ENCODE measurements at places on chromosomes 13 and 19.

- no peak for DNase-seq
Observed at GRCh38 chr13:47409778-47410177, 512.9 kb upstream of the HTR2A start.

- no peak for DNase-seq
Observed at GRCh38 chr19:46116121-46116520, 8.4 kb downstream of the IGFL3 start.

DNA sequence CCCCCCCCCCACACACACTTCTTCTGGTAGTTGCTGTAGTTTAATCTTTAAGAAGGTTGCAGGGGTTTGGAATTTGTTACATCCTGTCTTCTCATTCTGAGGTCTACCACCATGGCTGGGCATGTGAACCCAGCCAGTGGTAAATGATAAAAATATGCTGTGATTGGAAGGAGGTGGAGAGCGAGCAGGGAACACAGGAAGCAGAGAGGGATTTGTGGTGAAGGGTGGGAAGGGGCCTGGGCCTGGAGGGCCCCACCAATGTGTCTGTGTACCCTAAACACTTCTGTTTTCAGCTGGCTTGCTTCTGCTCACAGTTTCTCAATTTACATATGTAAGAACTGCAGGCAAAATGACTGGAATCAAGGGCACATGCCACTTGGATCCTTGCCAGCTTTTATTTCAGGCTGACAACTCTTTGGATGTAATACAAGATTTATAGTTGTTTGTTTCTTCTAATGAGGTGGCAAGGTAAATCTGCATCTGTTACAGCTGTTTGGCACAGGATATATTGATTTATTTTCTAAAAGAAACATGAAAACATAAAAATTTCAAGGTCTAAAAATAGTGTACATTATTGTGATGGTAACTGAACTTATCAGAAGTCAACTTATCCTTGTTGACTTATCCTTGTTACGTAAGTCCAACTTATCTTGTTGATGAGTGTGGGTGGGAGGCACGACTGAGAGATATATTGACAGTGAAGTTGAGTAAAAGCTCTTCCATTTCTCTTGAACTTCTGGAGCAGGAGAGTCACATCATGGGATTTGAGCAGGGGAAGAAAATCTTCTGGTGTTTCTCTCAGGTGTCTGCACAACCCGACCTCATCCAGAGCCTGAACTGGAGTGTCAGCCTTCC, 313.2 kb downstream of the SHISA2 start:
- DNase-seq: no peak

DNA sequence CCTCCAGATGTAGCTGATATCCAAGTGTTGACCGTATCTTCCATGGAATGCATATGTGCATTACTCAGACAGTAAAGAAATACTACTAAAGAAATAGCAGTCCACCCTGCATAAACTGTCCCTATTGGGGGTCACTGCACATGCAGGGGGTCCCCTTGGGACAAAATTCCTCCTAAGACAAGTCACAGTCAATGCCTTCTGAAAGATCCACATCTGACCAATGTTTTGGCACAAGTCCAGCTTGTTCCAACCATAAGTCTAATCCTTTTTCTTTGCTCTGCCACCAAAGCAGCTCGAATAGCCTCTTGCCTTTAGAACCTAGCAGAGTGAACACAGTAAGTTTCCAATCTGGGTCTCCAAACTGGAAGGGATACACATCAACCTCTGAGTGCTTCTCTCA, 87.9 kb downstream of the DIAPH3 start:
- DNase-seq: no peak

DNA sequence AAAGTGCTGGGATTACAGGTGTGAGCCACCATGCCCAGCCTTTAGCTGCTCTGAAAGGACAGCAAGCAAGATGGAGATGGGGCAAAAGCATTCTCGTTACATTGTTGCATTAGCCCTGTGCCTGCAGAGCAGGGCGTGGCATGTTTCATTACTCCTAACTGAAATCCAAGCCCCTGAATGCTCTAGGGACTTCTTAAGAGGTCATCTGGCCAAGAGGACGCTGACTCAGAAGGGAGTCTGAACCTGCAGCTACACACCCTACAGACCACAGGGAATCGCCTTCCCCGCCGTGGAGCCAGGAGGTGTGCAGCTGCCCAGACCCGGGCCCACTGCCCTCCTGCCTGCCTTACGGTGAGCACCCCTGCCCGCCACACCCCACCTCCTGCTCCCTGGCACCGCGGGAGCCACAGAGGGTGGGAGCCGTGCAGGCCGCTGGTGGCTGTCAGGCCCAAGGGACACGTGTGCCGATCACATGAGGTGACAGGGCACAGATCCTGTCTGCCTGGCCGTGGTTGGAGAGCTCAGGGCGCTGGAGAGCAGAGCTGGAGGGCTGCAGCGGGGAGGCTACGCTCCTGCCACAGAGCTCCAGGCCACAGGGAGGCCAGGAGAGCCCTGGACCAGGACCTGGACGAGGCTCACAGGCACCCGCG, 27.2 kb downstream of the ADPRHL1 start:
- DNase-seq: no peak

- peak; percentile 42 for DNase-seq
Observed at GRCh38 chr19:54448040-54448773, 792 bp upstream of the LENG8 start.

GRCh38 chr19:41276231-41276630, 12.1 kb downstream of the HNRNPUL1 start:
- no peak for DNase-seq

GRCh38 chr19:49515767-49516166, 3.3 kb downstream of the FCGRT start:
- no peak for DNase-seq

GRCh38 chr13:80664950-80665349, 324.0 kb upstream of the SPRY2 start:
- no peak for DNase-seq

GRCh38 chr19:33698576-33699435, 77.1 kb downstream of the CHST8 start:
- DNase-seq: no peak

GRCh38 chr13:60788156-60788829, 391.3 kb downstream of the TDRD3 start:
- DNase-seq: no peak

GRCh38 chr13:66558506-66558905, 671.6 kb downstream of the PCDH9 start:
- DNase-seq: no peak

DNA sequence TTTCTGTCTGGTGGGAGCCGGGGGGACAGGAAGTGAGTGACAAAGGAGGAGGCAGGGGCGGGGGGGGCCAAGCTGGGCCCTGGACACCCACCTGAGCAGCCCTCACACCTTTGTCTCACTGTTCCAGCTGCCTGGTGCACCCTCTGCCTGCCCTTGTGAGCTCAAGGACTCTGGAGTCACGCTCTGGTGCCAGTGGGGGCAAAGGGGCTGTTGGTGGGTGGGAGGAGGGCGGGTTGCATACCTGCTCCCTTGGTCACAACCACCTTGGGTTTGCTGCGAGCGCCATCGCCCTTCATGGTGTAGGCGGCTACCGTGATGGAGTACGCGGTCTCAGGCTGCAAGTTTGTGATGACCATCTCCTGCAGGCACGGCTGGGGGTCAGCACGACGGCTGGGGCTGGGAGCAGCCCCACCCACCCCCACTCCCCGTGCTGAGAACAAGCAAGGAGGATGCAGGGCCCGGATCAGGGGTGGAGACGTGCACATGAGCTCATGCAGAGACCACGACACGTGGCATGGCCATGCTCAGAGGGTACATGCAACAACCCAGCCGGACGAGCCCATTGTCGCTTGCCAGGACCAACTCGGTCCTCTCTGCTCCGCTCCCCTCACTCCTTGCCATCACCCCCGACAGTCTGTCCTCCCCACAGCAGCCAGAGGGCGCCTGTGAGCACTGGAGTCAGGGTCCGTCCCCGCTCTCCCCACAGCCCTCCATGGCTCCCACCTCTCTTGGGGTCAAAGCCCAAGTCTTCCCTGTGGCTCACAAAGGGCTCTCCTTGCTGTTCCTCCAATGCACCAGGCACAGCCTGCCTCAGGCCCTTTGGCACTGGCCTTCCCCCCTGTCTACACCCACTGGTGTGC, 114.9 kb downstream of the PTPRS start:
- DNase-seq: no peak

DNA sequence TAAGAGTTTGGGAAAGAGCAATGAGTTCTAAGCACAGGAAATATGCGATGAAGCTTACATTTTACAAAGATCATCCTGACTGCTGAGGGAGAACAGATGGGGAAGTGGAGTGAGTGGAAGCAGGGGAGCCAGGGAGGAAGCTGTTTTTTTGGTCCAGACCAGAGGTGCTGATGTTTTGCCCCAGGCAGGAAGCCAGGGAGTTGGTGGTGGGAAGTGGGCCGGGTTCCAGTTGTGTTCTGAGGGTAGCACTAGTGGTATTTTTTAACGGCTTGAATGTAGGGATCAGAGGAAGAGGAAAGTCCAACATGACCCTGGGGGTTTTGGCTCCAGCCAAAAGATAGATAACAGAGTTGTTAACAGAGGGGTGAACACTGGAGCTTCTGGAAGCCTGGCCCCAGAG, 20.7 kb upstream of the OLFM4 start:
- DNase-seq: no peak

DNA sequence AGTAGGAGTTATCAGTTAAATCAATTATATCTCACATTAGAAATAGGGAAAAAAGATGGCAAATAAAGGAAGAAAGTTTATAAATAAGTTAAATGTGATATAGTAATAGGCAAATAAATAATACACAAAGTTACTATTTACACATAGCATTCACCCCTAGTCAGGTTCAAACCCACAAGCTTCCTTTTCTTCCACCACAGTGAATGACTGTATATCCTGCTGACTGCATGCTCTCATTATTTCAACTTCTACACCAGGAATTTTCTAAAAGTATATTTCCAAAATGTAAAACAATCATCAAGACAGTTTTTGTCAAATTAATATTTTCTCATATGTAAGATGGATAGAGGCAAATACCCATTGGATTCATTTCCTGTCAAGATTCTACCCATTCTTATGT, 548.6 kb upstream of the SLITRK5 start:
- DNase-seq: no peak

- DNase-seq: peak; percentile 86
Observed at GRCh38 chr19:16247353-16248182, 49.9 kb downstream of the AP1M1 start.

DNA sequence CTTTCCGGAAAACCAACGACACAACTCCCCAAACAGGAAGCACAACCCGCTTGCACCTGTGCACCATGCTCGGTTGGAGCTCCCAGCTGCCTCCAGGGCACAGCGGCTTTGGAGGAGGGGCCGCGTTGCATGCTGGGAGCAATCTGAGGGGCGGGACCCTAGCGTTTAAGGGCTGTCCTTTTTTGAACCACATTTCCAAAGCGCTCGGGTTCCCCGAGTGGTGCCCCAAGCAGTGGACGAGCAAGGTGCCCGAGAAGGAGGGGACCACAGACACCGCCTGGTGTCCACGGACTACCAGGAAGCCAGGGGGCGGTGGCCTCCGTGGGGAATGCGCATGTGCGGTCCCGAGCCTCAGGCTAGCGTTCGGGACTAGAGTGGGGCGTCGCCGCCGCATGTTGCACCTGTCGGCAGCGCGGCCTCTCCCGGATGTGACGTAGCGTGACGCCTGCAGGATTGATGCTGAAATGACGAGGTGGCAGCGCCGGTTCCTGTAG, 11.9 kb upstream of the ZNF57 start:
- DNase-seq: peak; percentile 31

- DNase-seq: no peak
Observed at GRCh38 chr13:76129305-76130000, 493.3 kb downstream of the LMO7 start.

- peak; percentile 73 for DNase-seq
Observed at GRCh38 chr19:18224525-18225354, 1.5 kb downstream of the PDE4C start.

DNA sequence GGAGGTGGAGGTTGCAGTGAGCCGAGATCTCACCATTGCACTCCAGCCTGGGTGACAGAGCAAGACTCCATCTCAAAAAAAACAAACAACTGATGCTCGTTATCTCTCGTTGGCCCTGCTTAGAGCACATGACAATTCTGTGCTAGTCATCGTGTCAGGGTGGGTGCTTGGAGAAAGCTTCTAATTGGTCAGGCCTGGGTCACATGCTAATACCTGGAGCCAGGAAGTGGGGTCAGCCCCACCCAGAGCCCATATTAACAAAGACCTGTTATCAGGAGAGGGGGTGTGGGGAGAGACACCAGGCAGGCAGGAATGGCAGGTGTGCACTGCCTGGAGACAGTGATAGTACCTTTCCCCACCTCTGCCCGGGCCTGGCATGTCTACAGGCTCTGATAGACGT, 84.9 kb downstream of the DPF1 start:
- DNase-seq: no peak

- no peak for DNase-seq
Observed at GRCh38 chr13:112184261-112184660, 117.3 kb downstream of the SOX1 start.

- no peak for DNase-seq
Observed at GRCh38 chr13:32423592-32423991, 4.3 kb downstream of the N4BP2L1 start.

- no peak for DNase-seq
Observed at GRCh38 chr19:38726761-38727301, 17.4 kb downstream of the CAPN12 start.
